ENCODE measurements at places on chromosomes 16 and 17.

- DNase-seq: no peak
Measured at GRCh38 chr16:20940871-20941635, 40.5 kb downstream of the LYRM1 start.

GRCh38 chr16:25065899-25066298 is 45.6 kb upstream of the LCMT1 start:
- DNase-seq: no peak

- DNase-seq: no peak
Measured at GRCh38 chr17:82947051-82947991, 107.5 kb upstream of the ZNF750 start.

DNA sequence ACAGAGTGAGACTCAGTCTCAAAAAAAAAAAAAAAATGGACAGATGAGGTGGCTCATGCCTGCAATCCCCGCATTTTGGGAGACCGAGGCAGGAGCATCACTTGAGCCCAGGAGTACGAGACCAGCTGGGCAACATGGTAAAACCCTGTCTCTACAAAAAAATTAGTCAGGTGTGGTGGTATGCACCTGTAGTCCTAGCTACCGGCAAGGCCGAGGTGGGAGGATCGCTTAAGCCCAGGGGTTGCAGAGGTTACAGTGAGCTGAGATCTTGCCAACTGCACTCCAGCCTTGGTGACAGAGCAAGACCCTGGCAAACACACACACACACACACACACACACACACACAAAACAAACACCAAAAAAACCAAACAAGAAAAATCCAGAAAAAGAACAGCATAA is 7.7 kb upstream of the ENGASE start:
- no peak for DNase-seq

GRCh38 chr17:74601944-74602572 is 10.0 kb upstream of the CD300LD start:
- no peak for DNase-seq

- DNase-seq: no peak
Measured at GRCh38 chr17:78255029-78255656, 23.7 kb downstream of the TMEM235 start.

DNA sequence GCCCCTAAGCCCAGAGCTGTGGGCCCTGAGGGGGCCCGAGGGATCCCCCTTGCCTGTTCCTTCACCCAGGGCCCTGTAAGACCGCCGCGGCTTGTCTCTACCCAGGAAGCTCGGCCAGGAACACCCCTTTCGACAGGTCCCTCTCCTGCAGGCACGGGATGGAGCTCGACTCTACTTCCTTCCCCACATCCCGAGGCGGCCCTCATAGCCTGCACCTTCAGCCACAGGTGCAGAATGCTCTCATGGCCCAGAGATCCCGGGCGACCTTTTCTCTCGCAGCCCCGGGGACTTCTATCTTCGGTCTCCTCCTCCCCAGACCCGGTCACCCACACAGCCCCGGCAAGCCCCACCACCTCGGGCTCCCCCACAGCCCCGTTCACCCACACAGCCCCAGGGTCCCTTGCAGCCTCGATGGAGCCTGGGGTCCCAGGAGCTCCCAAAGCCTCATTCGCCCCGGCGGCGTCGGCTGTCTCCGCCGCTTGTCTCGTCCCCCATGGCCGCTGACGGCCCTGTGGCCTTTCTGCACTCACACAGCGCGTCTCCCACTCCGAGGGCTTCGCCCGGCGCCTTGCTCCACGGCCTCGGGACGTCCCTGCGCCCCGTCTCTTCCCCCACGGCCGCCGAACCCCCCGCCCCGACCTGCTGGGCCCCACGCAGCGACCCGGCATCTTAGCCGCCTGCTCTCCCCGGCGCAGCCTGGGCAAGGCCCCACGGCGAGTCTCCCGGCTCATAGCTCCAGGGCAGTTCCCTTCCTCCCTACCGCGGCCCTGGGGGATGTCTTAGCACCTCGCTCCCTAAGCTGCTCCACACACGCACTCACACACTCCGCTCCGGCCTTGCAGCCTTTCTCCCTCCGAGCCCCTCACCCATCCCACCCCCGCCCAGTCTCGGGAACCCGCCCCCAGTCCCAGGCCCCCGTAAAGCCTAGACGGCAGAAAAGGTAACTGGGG is 650 bp downstream of the KIAA0753 start:
- DNase-seq: no peak

GRCh38 chr16:30144017-30144416 is 21.0 kb upstream of the MAPK3 start:
- no peak for DNase-seq

- DNase-seq: no peak
Measured at GRCh38 chr16:70769761-70770160, 31.2 kb downstream of the VAC14 start.

GRCh38 chr16:7487574-7488323 is 155.1 kb downstream of the RBFOX1 start:
- no peak for DNase-seq

- peak; percentile 47 for DNase-seq
Measured at GRCh38 chr17:75130632-75131277, 787 bp downstream of the NT5C start.

DNA sequence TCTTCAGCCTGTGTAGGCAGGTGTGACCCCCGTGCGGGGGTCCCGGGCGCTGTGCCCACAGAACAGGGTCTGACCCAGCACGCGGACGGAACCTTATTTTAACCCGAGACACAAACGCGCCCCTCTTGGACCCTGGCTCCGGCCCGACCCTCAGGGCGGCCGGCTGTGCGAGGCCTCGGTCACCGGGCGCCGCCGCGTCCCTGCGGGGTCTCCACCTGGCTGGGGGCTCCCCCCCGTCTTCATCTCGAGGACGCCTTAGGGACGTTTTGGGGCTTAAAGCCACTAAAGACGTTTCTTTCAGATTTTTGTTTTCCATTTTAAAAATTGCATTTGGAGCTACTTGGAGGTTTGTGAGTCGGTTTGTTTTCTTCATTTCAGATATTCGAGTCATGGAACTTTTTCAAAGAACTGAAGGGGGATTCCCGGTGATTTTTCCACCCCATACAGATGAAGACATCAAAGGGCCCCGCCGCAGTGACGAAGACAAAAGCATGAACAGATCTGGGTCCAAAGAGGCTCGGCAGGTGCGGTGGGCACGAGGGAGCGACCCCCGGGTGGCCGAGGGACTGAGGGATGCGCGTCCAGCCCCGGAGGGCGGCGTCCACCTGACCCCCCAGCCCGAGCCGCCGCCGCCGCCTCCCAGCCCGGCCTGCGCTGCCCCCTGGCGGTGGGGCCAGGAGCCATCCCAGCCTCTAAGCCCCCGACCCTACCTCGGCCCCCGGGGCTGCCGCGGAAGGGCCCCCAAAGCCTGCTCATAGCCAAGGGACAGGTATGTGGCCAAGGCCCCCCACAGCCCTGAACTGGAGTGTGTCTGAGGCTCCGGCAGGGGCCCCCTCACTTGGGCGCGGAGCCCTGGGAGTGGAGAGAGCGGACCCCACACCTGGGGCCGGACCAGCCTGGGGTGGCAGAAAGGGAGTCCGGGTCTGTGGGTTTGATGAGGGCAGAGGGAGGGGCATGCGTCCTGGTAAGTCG is 3.8 kb upstream of the CD7 start:
- no peak for DNase-seq

- no peak for DNase-seq
Measured at GRCh38 chr16:56298948-56299596, 107.8 kb downstream of the GNAO1 start.

DNA sequence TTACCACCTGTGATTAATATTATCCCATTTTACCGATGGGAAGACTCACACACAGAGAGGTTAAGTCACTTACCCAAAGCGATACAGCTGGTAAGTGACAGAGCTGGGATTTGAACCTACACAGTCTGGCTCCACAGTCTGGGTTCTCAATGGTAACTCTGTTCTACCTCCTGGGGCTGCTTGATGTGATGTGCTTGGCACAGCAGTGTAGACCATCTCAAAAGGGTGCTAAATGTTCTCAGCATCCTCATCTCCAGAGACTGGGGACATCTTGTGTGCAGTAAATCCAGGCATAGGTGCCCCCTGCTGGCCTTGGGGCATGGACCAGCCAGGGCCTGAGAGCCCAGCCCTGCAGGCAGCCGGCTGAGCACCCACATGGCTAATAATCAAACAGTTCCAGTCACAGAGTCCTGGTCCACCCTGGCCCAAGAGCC is 15.4 kb upstream of the KATNB1 start:
- DNase-seq: no peak

- DNase-seq: no peak
Measured at GRCh38 chr17:59368218-59368857, 36.9 kb downstream of the YPEL2 start.

DNA sequence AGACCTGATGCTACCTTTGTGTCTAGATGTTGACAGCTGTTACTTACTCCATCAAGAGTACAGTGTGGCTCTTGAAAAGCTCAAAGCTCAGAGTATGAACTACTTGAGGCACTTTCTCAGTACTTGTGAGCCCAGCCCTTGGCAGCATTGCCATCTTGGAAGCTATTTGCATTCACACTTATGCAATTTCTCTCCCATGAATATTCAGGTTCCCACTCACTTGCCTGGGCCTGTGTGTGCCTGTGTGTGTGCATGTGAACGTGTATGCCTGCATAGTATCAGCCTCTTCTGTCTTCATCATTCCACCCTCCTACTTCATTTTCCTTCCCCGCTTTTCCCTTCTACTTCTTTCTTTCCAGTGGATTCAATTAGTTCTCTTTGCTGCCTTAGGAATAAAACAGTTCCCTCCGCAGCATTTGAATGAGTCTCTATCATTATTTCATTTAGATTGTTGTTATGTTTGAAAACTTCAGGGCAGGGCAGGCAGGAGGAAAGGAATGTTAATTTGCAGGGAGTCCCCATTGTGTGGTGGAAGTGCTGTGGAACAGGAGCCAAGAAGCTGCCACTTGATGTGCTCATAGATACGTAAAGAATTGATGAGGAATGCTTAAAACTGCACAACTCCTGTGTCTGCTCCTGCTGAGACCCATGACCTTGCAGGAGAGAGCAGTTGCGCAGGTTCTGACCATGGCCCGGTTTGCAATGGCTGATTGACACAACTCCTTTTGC is 58.9 kb downstream of the HS3ST4 start:
- DNase-seq: no peak

GRCh38 chr16:82363026-82363816 is 193.2 kb upstream of the MPHOSPH6 start:
- no peak for DNase-seq

DNA sequence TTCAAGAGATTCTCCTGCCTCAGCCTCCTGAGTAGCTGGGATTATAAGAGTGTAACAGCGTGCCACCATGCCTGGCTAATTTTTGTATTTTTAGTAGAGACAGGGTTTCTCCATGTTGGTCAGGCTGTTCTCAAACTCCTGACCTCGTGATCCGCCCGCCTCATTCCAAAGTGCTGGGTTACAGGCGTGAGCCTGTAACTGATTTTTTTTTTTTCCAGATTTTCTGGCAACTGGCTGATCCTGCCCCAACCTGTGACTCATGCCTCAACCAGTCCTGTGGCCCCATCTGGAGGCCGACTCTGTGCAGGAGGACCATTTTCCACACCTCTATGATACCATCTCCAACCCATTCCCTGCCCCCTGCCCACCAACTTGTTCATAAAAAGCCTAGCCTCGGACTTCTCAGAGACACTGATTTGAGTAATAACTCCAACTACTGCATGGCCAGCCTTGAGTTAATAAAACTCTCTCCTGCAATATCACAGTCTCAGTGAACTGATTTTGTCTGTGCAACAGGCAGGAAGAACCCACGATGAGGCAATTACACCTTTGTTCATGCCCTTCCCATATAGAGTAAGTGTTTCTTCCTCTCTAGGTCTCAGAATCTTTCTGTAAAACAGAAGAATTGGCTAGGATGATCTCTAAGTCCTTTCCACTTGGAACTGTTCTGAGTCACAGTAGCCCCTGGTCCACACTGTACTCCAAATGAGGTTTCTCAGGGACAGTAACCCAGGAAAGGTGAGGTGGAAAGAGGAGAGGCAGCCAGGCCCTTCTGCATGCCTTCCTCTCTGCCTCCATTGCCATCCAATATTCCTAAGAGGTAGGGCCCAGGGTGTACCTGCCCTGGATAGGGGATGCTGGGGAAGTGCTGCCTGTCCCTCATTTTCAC is 8.8 kb upstream of the CNOT1 start:
- DNase-seq: no peak

DNA sequence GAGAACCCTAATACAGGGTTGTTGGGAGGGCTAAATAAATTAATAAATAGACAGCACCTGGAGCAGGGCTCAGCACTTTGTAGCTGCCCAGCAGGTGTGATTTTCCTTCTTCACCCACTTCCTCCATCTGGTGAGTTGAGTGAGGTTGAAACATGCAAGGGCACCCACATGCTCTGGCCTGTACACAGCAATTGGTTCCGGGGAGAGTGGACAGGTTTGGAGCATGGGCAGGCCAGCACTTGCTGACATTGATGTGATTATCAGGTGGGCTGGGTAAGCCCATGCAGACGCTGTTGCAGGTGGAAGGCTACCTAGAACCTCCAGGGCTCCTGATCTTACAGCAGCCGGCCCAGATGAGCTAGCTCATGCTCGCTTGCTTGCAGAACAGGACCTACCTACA is 1.3 kb upstream of the MRTFB start:
- no peak for DNase-seq

DNA sequence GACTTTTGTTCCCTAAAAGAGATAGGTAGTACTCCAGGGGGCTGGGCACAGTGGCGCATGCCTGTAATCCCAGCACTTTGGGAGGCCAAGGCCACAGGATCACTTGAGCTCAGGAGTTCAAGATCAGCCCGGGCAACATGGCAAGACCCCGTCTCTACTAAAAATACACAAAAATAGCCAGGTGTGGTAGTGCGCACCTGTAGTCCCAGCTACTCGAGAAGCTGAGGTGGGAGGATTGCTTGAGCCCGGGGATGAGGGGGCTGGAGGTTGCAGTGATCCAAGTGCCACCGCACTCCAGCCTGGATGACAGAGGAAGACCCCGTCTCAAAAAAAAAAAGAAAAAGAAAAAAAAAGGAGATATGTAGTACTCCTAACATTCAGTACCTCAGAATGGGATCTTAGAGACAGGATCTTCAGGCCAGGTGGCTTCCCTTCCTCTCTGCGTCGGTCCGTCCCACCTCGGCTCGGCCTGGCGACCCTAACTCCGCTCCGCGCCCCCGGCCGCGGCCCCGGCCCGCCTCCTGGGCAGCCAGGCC is 89.6 kb downstream of the CDC27 start:
- no peak for DNase-seq

DNA sequence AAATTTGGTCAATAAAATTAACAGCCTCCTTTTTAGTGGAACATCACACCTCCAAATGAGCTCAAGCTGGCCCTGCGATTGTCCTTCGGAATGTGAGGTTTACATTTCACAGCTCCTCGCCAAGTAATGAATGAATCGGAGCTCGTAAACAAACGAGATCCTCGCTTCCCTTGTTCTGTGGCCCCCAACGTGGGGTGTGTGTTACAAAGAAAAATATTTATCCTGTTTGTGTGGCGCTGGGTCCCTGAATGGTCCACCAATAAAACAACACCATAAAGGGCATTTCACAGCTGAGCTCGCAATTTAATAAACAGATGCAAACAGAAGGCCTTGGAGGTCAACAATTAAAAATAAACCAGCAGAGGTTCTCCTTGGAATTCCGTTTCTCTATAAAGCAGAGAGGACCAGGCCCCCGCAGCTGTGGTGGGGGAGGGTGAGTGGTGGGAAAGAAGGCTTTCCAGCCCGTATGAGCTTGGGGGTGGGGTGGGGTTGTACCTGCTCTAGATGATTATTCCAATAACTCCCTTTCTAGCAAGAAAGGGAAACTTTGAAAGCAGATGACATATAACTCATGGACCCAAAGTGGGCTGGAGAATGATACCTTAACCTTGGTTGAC is 393.9 kb upstream of the SALL1 start:
- DNase-seq: no peak

- peak; percentile 34 for DNase-seq
Measured at GRCh38 chr16:4316108-4316863, 419 bp downstream of the GLIS2 start.

- DNase-seq: no peak
Measured at GRCh38 chr16:53773150-53773846, 69.3 kb downstream of the FTO start.

GRCh38 chr16:81866820-81867440 is 87.8 kb downstream of the PLCG2 start:
- no peak for DNase-seq

Data from T1000 (cell line).